Activated naive CD8-positive, alpha-beta T cell treated with anti-CD3 and anti-CD28 coated beads, Interleukin-2, amount 10 ng/mL, durations not matched to agents 7 days and 5 days (primary cell): ENCODE measurements at places on chromosomes 12 and 14. TPM values are rescaled to one million over a fixed set of nuclear protein-coding genes. Genes with fewer than 3 reads are reported as not detected.

- DNase-seq: peak; percentile 70
- H3K27me3 ChIP-seq: peaks cover 24% of the 10 kb centered on the region
- H3K4me1 ChIP-seq: peaks cover 24% of the 10 kb centered on the region
- peak within 1 kb of the TSS; percentile 68 for H3K27ac ChIP-seq
- peaks cover 7% of the 10 kb centered on the region for H3K36me3 ChIP-seq
Observed at GRCh38 chr12:51270067-51270950, at the start of gene SMAGP. TSS of gene SMAGP (minus strand) at chr12:51270415. CDS start at chr12:51269278, 1,137 bp downstream.

- H3K4me1 ChIP-seq: peaks cover 7% of the 10 kb centered on the region
- no peak for DNase-seq
- H3K36me3 ChIP-seq: no peaks in the 10 kb centered on the region
- no peak overlapping the region for H3K27ac ChIP-seq
- peaks cover 29% of the 10 kb centered on the region for H3K27me3 ChIP-seq
Observed at GRCh38 chr12:1611803-1612572, 17.0 kb upstream of the WNT5B start.

DNA sequence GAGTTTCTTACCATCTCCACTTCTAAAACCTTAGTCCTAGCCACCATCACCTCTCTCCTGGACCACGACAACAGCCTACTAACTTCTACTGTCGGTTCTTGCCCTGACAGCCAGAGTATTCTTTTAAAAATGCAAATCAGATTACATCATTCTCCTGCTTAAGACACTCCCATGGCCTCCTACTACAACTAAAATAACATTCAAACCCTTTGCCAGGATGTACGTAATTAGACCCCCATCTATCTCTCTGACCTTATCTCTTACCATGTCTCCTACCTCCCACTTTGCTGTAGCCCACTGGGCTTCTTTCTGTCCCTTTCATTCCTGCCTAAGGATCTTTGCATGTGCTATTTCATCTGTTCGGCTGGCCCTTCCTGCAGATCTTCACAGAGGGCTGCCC, 27.6 kb downstream of the TRIM9 start:
- peaks cover 5% of the 10 kb centered on the region for H3K4me1 ChIP-seq
- H3K27ac ChIP-seq: no peak overlapping the region
- no peak for DNase-seq
- H3K4me3 ChIP-seq: no peak overlapping the region
- peaks cover 3% of the 10 kb centered on the region for H3K36me3 ChIP-seq

Gene AMDHD1
- 1.3 TPM for total RNA-seq
